Stimulated activated CD8-positive, alpha-beta memory T cell treated with anti-CD3 and anti-CD28 coated beads, Interleukin-15, amount 100 ng/mL, for 4 hours (primary cell): ENCODE measurements at places on chromosomes 3 and 15.

GRCh38 chr15:46304321-46304720 lies 669.5 kb downstream of the SQOR start:
- DNase-seq: no peak

- no peak for DNase-seq
Measured at GRCh38 chr3:124431331-124431994, 298.8 kb upstream of the UMPS start.

- DNase-seq: no peak
Measured at GRCh38 chr3:148226246-148226645, 471.5 kb upstream of the AGTR1 start.

DNA sequence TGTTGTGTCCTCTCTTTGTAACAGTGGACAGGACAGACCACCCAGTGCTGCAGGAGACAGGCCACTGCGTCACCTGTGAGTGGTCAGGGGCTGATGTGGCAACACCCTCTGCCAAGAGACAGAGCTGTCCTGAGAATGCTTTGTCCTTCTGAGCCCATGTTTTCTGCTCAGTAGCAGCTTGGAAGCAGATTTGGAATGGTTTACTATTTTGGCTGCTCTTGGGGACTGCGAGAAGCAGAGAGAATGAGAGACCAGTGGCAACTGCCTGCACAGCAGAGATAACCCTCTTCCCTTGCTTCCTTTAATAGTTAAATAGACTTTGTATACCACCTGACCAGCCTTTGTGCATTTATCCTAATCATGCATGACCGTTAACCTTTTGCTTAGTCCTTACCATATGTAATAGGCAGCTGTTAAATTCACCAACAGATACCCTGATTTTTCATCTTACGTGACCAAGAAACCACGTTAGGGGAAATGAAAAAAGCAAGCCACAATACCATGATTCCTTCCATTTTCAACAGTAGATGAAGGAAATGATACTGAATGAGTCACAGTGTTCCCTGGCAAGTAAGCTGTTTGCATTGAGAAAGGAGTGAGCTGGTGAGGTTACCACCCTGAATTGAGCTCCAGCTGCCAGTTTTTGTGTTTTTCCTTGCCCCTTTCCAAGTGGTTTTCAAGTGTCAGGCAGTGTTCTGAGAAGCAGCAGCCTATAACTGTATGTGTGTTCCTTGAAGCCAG lies 35.5 kb downstream of the B3GALNT1 start:
- no peak for DNase-seq

GRCh38 chr3:39275052-39275451 lies 4.8 kb downstream of the CX3CR1 start:
- DNase-seq: no peak
